ENCODE measurements at places on chromosomes 2 and 18. TPM values are rescaled to one million over a fixed set of nuclear protein-coding genes. Genes with fewer than 3 reads are reported as not detected.

GRCh38 chr2:60353863-60354262 is 199.6 kb downstream of the BCL11A start:
- DNase-seq, result peak; percentile 24

The EGR4 gene
- 0.15 TPM for total RNA-seq

- no peak for DNase-seq
Measured at GRCh38 chr2:95004711-95005110, 20.8 kb upstream of the MAL start.

- no peak for DNase-seq
Measured at GRCh38 chr2:9326975-9327374, 96.4 kb downstream of the ITGB1BP1 start.

- DNase-seq, result no peak
Measured at GRCh38 chr2:183812091-183812490, 687.8 kb downstream of the NUP35 start.
